ENCODE measurements at places on chromosomes 1 and 21.

DNA sequence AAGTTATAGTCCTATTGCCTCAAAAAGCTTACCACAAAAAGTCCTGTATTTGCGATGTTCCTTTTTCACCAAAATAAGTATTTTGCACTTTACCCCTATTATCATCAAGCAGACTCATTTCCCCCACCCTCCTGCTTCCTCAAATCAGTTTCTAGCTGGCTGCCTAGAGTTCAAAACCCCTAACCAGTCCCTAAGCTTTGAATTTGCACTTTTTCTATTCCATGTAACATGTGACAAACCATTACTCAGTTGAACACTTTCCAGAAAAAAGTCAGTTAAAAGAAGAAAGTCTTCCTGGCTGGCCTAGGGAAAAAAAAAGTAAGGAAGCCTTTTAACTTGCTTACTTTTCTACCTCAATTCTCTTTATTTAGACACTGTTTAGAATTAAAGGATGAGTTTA, 8.2 kb downstream of the CEP170 start:
- no peaks in the 10 kb centered on the region for H3K27me3 ChIP-seq
- H3K36me3 ChIP-seq, result no peaks in the 10 kb centered on the region
- peaks cover 32% of the 10 kb centered on the region for H3K4me1 ChIP-seq
- H3K4me3 ChIP-seq, result no peak overlapping the region
- no peak overlapping the region for H3K27ac ChIP-seq

GRCh38 chr1:226411619-226412018, 3.7 kb upstream of the PARP1 start:
- no peaks in the 10 kb centered on the region for H3K4me1 ChIP-seq
- no peak overlapping the region for H3K27ac ChIP-seq
- no peaks in the 10 kb centered on the region for H3K36me3 ChIP-seq
- no peak overlapping the region for H3K4me3 ChIP-seq
- DNase-seq, result no peak

GRCh38 chr1:214397497-214397896, 116.5 kb downstream of the SMYD2 start:
- no peak for DNase-seq
- no peaks in the 10 kb centered on the region for H3K27me3 ChIP-seq
- no peaks in the 10 kb centered on the region for H3K4me1 ChIP-seq
- H3K36me3 ChIP-seq, result peaks cover 7% of the 10 kb centered on the region
- H3K4me3 ChIP-seq, result no peak overlapping the region

GRCh38 chr1:203593723-203594122, 32.9 kb upstream of the ATP2B4 start:
- H3K27me3 ChIP-seq, result no peaks in the 10 kb centered on the region
- DNase-seq, result no peak
- H3K36me3 ChIP-seq, result no peaks in the 10 kb centered on the region
- H3K4me3 ChIP-seq, result no peak overlapping the region
- H3K4me1 ChIP-seq, result peaks cover 30% of the 10 kb centered on the region

GRCh38 chr1:217526636-217527035, 104.3 kb downstream of the GPATCH2 start:
- no peaks in the 10 kb centered on the region for H3K4me1 ChIP-seq
- H3K27me3 ChIP-seq, result no peaks in the 10 kb centered on the region
- no peak overlapping the region for H3K4me3 ChIP-seq
- no peak overlapping the region for H3K27ac ChIP-seq

DNA sequence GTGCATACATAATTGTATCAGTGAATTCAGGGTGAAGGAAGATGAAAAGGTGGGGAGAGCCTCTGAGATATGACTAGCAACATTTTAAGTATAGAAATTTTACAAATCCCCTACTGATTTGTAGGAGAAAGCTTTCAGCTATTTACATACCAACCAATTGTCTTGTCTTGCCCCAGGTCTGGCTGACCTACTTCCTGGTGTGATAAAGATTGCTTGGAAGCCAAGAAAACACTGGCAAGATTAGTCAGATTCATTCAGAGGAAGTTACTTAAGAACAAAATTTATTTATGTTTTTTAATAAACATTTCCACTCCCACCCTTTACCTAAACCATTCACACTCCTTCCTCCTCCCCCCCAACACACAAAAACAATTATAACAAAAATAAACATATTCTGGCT, 17.5 kb downstream of the PTGS2 start:
- H3K36me3 ChIP-seq, result no peaks in the 10 kb centered on the region
- H3K27ac ChIP-seq, result no peak overlapping the region
- DNase-seq, result no peak
- H3K4me1 ChIP-seq, result no peaks in the 10 kb centered on the region

DNA sequence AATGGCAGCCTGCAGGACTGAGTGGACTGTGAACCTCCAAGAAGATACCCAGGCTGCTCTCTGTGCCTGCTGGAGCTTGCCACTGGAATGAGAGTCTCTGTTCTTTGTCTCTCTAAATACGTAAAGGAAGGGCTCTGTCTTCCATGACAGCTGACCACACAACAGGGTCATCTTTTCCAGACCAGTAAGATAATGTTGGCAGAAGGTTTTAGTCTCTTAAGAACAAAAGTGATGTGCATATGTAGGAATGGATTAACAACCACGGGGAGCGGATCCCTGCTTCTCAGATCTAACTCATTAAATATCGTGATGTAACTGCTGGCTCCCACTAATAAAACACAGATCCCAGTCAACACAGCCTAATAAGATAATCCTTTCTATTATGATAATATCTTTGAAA, 67.5 kb downstream of the MAP10 start:
- no peaks in the 10 kb centered on the region for H3K27me3 ChIP-seq
- no peaks in the 10 kb centered on the region for H3K4me1 ChIP-seq
- no peaks in the 10 kb centered on the region for H3K36me3 ChIP-seq
- no peak overlapping the region for H3K4me3 ChIP-seq
- no peak overlapping the region for H3K27ac ChIP-seq
- DNase-seq, result no peak

- H3K36me3 ChIP-seq, result no peaks in the 10 kb centered on the region
- no peak overlapping the region for H3K27ac ChIP-seq
- no peaks in the 10 kb centered on the region for H3K27me3 ChIP-seq
- H3K4me1 ChIP-seq, result no peaks in the 10 kb centered on the region
- DNase-seq, result no peak
- no peak overlapping the region for H3K4me3 ChIP-seq
Measured at GRCh38 chr1:198747127-198747526, 108.3 kb downstream of the PTPRC start.

Measured in right atrium auricular region (tissue), 2 donors.